ENCODE measurements at places on chromosomes 5 and 9.

GRCh38 chr9:21778304-21778703, 24.1 kb upstream of the MTAP start:
- no peak for DNase-seq

DNA sequence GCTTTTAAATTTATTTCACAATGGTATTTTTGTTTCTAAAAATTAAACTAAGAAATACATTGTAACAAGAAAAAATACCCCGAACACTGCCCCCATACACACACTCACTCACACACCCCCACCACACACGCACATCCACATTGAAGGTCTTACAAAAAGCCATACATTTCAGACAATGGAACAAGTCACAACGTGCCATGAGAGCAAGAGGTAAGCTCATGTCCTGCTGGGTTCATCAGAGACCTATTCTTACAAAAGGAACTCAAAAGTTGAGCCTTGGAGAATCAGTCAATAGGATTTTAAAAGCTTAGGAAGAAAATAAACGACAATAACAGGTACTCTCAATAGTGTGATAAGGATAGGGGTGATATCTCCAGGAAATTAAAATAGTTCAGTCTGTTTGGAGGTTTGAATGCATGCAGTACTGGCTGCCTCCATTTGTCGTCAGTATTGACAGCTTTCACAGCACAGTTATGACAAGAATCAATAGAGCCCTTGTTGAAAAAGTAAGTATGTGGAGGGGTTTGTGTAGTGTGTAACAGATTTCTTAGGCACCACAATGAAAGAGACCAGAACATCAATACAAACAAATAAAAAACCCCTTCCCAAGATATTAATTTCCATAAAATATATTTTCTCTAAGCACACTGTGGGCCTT, 1826.2 kb upstream of the CDH6 start:
- DNase-seq: no peak

GRCh38 chr5:61576556-61576955, 244.5 kb downstream of the ZSWIM6 start:
- DNase-seq: no peak

DNA sequence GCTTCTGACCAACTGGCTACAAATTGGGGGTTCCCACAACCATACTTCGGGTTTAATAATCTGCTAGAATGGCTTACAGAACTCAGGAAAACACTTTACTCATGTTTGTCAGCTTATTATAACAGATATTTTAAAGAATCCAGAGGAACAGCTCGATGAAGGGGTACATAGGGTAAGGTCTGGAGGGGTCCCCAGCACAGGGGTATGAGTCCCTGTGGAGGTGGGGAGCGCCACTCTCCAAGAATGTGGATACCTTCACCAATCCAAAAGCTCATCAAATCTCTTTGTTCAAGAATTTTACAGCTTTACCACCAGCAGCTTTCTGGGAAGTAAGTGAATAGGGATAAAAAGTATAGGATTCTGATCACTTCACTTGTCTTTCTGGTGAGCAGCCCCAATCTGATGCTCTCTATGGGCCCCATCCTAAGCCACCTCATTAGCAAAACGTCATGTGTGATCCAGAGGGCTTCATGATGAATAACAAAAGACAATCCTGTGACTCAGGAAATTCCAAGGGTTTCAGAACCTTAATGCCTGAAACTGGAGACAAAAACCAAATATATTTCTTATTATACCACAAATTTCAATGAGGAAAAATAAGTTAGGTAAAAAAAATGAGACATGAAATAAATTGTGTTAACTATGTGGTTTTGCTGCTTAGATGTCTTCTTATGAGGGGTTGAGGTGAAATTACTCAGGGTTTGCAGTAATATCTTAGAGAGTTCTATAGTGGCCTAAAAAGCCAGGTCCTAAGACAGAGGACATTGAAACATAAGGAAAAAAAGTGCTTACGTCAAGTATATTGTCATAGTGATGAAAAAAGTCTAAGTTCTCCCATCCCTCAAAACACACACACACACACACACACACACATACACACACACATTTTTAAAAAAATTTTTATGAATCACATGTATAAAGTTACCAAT, 290.5 kb downstream of the ANXA1 start:
- DNase-seq: no peak

DNA sequence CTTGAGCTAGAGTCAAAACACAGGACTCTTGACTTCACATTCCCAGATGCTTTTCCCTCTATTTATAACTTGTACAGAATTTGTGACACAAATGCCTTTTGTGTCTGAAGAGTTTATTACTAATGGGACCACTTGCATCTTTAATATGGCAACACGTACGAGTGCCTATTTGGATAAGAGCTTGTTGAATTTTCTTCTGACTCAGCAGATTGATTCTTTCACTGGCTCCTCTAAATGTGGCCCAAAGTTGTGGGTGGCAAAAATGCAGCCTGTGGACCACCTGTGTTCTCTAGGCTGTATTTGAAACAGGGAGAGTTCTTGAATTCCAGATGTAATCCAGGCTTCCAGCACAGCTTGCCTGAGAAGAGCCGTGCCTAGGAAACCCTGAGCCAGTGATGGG, 34.1 kb upstream of the ERCC6L2 start:
- no peak for DNase-seq

- DNase-seq: no peak
Observed at GRCh38 chr5:68739752-68740151, 354.1 kb upstream of the SLC30A5 start.

- no peak for DNase-seq
Observed at GRCh38 chr5:176521286-176521685, 15.9 kb downstream of the RNF44 start.

DNA sequence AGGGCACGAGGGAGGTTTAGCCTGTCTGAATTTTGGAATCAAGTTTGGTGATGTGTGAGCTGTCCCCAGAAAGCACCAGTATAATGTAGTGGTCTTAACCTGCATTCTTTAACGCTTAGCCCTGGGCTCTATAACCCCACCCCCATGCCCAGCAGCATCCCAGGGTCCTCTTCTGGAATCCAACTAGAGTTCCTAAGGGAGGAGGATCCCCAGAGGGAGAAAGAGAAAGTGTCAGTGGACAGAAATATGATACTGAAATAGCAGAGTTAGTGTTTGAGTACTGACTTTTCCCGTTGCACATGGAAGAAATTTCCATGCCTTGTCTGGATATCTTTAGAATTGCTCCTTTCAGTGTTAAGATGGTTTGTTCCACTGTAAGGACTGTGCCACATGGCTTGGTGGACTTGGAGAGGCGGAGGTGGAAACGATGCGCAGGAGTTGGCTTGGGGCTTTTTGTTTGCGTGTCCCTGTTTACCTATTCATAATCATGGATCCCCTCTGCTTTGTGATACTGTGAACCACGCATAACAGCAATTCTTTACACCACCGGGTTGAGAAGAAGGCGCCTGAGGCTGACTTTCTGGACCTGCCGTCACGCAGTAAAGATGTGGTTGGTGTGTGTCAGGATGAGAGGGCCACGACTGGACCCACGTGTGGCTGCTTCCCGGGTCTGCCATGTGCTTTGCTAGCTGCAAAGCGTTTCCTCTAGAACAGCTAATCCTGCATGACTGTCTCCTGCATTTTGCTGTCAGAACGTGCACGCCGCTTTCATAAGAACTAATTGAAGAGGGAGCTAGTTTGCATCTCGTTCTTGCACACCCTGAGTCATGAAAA, 142.3 kb downstream of the SMARCA2 start:
- no peak for DNase-seq

DNA sequence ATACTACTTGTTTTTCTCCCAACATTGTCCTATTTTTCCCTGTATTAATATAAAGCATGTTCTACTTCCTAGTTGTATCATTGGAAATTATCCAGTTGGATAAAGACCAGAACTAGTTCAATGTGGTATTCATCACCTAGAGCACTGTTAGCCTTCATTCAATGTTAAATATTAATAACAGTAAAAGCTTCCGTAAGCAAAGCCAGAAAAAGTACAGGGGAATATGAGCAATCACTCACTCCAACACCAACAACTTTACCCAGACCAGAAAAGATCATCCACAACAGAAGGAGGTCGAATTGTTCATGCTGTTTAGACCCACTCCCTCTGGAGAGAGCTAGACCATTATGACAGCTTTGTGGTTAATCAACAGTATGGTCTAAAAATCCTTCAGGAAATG, 728.4 kb downstream of the MAT2B start:
- DNase-seq: no peak

GRCh38 chr5:120327180-120327579, 136.9 kb upstream of the PRR16 start:
- no peak for DNase-seq

DNA sequence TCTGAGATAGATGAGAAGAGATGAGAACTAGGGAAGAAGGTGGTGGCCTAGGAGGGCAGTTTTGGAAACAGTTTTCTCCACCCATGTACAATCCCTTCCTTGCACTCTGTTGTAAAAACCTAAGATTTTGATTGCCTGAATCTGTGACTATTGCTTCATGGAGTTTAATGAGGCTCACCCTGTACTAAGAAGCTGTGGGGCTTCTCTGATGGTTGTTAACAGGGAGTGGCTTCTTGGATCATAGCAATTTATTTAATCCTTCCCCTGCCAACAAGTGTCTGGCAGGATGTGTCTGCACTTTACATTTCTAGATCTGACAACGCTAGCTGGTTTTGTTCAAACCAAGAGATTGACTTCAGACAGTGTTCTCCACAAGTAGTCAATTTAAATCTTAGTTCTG, 74.7 kb upstream of the C5orf46 start:
- no peak for DNase-seq

GRCh38 chr5:65355301-65355700, 126.4 kb downstream of the ADAMTS6 start:
- DNase-seq: no peak

GRCh38 chr9:130493476-130493875, 48.7 kb downstream of the ASS1 start:
- no peak for DNase-seq

- no peak for DNase-seq
Observed at GRCh38 chr5:35308421-35308820, 78.1 kb upstream of the PRLR start.

DNA sequence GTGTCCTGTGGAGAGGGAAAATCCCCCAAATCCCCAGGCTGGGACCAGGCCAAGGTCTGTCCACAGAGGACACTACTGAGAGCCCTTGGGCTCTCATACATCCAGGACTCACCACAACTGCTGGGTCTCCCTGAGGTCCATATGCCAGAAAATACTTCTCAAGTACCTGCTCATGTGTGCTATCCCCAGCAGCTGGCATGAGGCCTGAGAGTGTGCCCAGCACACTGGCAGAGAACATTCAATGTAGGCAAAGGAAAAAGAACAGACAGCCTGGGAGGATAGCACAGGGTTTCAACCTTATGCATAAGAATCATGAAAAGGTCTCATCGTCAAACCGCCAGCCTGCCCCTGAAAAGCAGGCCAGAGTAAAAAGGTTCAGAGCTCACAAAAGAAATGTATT, 154.1 kb upstream of the TAS2R1 start:
- no peak for DNase-seq

DNA sequence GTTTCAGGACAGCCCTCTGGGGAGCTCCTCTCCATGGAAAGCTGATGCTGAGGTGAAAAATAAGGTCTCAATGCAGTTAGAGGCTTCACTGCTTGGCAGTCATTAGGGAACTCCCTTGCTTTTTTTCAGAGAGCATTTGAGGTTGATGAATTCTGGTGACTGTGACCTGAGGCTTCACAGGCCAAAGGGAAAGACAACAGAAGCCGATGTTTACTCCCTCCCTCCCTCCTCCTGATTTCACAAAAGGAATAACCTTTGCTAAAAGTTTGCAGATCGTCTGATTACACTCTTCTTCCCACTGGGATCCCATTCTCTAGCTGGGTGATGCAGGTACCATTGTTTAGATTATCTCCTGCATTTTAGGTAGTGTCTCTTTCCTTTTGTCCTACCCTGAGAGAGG, 329.4 kb downstream of the KIF4B start:
- no peak for DNase-seq

DNA sequence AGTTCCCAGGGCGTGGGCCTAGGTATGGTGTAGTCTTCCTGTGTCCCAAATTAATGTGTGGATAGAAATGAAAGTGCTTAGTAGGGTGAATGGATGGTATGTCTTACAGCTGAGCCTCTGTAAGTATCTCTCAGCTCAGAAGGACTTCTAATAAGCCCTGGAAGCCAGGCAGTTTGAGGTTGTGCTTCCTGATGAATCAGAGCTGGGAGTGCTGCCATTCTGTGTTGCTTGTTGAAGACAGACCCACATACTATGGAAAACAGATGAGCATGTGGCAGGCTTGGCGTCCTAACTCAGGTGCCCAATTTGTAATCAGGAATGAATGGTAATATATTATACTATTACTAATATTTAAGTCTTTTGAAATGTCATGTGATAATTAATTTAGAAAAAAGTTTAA, 69.8 kb downstream of the CMYA5 start:
- DNase-seq: no peak

DNA sequence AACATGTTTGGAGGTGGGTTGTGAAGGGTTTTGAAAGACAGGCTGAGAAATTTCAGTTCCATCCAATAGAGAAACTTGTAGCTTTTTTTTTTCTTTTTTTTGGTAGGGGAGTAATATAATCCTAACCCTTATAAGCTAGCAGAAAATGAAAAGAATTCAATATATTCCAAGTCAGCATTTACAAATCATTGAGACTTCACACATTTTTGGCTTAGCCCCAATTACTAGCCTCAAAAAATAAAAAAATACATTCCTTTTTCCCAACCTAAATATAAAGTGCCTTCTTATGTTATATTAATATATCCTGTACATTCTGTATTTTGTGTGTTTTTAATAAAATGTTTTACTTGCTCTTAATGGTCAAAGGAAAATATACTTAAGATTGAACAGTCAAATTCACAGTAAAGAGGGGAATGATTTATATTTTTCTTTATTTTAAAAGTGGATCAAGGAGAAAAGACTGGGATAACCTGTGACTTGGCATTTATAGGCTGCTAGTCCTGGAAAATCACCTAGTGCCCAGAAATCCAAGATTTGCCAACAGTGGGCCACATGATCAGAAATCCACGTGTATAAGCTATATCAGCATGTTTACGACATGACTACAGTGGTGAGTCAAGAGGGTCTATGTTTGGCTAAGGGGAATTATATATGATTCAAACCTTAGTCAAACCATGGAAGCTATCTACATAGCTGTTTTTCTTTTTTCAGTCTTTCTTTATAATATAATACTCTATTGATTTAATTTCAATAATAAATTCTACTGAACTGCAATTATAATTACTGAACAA, 14.5 kb downstream of the HACD4 start:
- DNase-seq: no peak

DNA sequence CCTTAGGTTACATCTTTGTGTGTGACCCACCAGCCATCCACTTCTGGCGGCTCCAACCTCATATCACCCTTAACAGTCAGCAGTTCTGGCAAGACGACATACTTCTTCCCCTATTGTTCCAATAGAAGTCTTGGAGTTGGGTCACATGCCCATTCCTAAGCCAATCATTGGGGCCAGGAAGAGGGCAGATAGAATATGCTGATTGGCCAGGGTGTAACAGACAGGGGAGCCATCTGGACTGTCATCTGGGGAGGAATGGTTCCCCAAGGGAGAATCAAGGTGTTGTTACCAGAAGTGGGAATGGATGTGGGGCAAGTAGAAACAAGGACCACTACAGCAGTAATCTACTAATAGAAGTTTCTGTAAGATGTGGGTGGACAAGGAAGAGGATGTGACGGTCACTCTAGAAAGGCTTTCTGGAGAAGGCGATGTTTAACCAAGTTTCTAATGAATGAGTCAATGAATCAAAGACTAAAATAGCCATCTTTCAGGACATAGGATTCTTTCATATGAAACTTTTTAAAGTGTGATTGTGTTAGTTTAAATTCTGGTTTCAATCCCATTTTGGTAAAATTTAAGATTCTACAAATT, 200.4 kb downstream of the ARHGAP26 start:
- DNase-seq: no peak

- no peak for DNase-seq
Observed at GRCh38 chr9:136213733-136214132, 8.8 kb upstream of the LHX3 start.
